ENCODE measurements at places on chromosomes 7 and 10. TPM values are rescaled to one million over a fixed set of nuclear protein-coding genes. Genes with fewer than 3 reads are reported as not detected.

DNA sequence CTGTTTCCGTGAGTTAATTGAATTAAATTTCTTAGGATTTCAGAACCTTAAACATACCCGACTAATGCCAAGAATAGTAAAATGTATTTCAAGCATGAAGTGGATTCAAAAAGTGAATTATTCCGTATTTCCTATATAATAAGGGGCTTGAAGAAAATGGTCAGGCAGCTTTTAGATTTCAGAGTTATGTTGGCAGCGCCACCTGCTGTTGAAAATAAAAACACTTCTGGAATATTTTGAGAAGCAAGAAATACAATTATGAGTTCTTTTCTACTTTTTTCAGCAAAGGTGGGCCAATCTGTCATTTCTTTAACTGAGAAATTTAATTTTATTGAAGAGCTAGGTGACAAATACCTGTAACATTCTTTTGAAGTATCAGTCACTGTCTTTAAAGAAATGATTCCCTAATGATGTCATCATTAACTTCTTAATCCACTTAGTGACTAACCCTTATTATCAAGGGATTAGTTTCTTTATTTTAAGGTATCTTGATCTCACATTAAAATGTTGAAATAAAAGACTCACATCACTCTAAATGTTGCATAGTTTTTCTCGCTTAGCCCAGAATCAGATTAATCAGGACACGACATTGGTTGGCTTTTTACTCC lies 36.6 kb upstream of the AGR3 start:
- no peak overlapping the region for H3K4me3 ChIP-seq
- no peaks in the 10 kb centered on the region for H3K27me3 ChIP-seq
- no peak overlapping the region for H3K27ac ChIP-seq
- no peak for DNase-seq
- no peaks in the 10 kb centered on the region for H3K36me3 ChIP-seq

- no peak overlapping the region for H3K4me3 ChIP-seq
- H3K4me1 ChIP-seq = no peaks in the 10 kb centered on the region
- no peaks in the 10 kb centered on the region for H3K36me3 ChIP-seq
- H3K27me3 ChIP-seq = no peaks in the 10 kb centered on the region
- no peak overlapping the region for H3K27ac ChIP-seq
These were observed 446.1 kb downstream of the GRM8 start for GRCh38 chr7:126806614-126807013.

DNA sequence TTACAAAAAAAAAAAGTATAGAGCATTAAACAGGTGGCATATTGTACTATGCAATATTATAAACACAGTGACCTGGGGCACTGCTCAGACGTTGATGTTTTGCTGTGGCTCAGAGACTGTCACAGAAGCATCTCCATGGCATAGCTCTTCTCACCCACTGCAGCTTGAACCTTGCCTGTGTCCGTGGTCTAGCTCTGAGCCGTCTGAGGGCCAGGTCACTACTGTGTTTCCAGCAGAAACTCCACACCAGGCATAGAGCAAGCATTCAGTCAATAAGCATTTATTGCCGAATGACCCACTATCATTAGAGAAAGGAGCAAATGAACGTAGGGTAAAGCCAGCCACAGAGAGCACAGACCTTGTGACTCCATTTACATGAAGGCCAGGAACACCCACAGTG lies 443.2 kb upstream of the FOXK1 start:
- no peaks in the 10 kb centered on the region for H3K27me3 ChIP-seq
- H3K4me1 ChIP-seq = no peaks in the 10 kb centered on the region
- H3K36me3 ChIP-seq = no peaks in the 10 kb centered on the region
- H3K4me3 ChIP-seq = no peak overlapping the region

- no peak for DNase-seq
- no peaks in the 10 kb centered on the region for H3K4me1 ChIP-seq
- no peaks in the 10 kb centered on the region for H3K27me3 ChIP-seq
- no peaks in the 10 kb centered on the region for H3K36me3 ChIP-seq
These were observed 76.2 kb upstream of the KIF5B start for GRCh38 chr10:32132357-32132946.

GRCh38 chr7:2715341-2716231 lies 27.6 kb downstream of the AMZ1 start:
- no peaks in the 10 kb centered on the region for H3K36me3 ChIP-seq
- H3K4me1 ChIP-seq = peaks cover 3% of the 10 kb centered on the region
- H3K27ac ChIP-seq = no peak overlapping the region
- H3K4me3 ChIP-seq = no peak overlapping the region
- no peaks in the 10 kb centered on the region for H3K27me3 ChIP-seq

GRCh38 chr10:69385454-69386350 lies 31.0 kb downstream of the TACR2 start:
- H3K4me3 ChIP-seq = no peak overlapping the region
- DNase-seq = no peak
- peak overlapping the region; percentile 73 for H3K27ac ChIP-seq

GRCh38 chr10:71965623-71966022 lies 1.4 kb downstream of the CHST3 start:
- no peak for DNase-seq
- H3K4me1 ChIP-seq = peaks cover 17% of the 10 kb centered on the region
- peak overlapping the region; percentile 89 for H3K27ac ChIP-seq
- peak overlapping the region; percentile 81 for H3K4me3 ChIP-seq
- no peaks in the 10 kb centered on the region for H3K27me3 ChIP-seq

DNA sequence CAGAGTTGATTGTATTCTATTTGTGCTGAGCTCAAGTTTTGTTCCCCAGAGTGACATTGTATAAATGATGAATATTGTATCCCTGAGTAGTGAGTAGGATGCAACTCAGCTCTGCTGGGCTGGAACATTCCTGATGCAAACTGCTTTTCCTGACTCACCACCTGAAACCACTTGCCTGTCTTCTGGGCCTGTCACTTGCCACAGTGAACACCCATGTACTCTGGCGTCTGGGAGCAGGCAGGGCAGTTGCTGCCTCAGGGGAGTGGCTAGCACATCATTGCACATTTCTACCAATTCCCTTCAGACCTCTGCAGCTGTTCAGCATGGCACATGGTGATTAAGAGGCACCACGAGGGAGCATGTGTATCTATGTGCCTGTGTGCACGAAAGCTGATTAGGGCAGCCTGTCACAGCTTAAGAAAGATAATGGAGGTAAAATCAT lies 157.3 kb downstream of the SND1 start:
- H3K36me3 ChIP-seq = no peaks in the 10 kb centered on the region
- H3K4me3 ChIP-seq = no peak overlapping the region
- no peak for DNase-seq
- H3K27me3 ChIP-seq = no peaks in the 10 kb centered on the region
- H3K4me1 ChIP-seq = no peaks in the 10 kb centered on the region
- H3K27ac ChIP-seq = no peak overlapping the region

- no peaks in the 10 kb centered on the region for H3K27me3 ChIP-seq
- no peak overlapping the region for H3K4me3 ChIP-seq
- H3K27ac ChIP-seq = no peak overlapping the region
These were observed 93.5 kb downstream of the DYNC1I1 start for GRCh38 chr7:95865716-95866371.

DNA sequence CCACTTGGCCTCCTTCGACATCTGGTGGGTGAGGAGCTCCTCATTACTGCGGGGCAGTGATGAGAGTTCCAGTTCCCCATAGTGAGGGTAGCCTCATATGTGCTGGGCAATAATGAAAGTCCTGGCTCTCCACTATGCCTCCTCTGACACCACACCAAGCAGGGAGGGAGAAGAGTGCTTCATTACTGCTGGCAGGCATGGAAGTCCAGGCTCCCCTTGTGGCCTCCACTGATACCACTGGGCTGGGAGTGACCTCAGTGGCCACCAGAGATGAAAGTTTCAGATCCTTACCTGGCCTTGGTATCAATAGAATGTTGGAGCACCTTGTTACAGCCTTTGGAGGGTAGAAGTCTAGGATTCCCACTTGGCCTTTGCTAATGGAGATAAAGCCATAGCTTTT lies 6.5 kb downstream of the DUS4L start:
- no peaks in the 10 kb centered on the region for H3K27me3 ChIP-seq
- no peak for DNase-seq
- H3K4me1 ChIP-seq = no peaks in the 10 kb centered on the region
- H3K27ac ChIP-seq = no peak overlapping the region

- peak overlapping the region; percentile 29 for H3K4me3 ChIP-seq
- no peak overlapping the region for H3K27ac ChIP-seq
- H3K4me1 ChIP-seq = no peaks in the 10 kb centered on the region
- no peaks in the 10 kb centered on the region for H3K36me3 ChIP-seq
These were observed 50.4 kb upstream of the NFE2L3 start for GRCh38 chr7:26101361-26102151.

DNA sequence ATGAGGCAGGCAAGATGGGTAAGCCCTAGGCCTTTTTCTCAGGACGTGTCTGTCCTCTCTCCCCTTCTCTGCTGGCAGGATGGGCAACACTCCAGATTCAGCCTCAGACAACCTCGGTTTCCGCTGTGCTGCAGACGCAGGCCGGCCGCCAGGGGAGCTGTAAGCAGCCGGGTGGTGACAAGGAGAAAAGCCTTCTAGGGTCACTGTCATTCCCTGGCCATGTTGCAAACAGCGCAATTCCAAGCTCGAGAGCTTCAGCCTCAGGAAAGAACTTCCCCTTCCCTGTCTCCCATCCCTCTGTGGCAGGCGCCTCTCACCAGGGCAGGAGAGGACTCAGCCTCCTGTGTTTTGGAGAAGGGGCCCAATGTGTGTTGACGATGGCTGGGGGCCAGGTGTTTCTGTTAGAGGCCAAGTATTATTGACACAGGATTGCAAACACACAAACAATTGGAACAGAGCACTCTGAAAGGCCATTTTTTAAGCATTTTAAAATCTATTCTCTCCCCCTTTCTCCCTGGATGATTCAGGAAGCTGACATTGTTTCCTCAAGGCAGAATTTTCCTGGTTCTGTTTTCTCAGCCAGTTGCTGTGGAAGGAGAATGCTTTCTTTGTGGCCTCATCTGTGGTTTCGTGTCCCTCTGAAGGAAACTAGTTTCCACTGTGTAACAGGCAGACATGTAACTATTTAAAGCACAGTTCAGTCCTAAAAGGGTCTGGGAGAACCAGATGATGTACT lies 13.1 kb downstream of the PHKG1 start:
- peak; percentile 87 for DNase-seq
- H3K4me3 ChIP-seq = peak overlapping the region; percentile 17
- peak overlapping the region; percentile 92 for H3K27ac ChIP-seq
- no peaks in the 10 kb centered on the region for H3K27me3 ChIP-seq

- H3K4me1 ChIP-seq = no peaks in the 10 kb centered on the region
- H3K36me3 ChIP-seq = peaks cover 5% of the 10 kb centered on the region
- no peak for DNase-seq
- H3K4me3 ChIP-seq = no peak overlapping the region
- H3K27me3 ChIP-seq = no peaks in the 10 kb centered on the region
- H3K27ac ChIP-seq = no peak overlapping the region
These were observed 9.6 kb downstream of the SMC3 start for GRCh38 chr10:110577056-110577455.

- H3K4me3 ChIP-seq = no peak overlapping the region
- no peaks in the 10 kb centered on the region for H3K27me3 ChIP-seq
- DNase-seq = no peak
- H3K36me3 ChIP-seq = no peaks in the 10 kb centered on the region
These were observed 9.2 kb upstream of the SFRP5 start for GRCh38 chr10:97780841-97781617.

- H3K4me3 ChIP-seq = no peak overlapping the region
- H3K4me1 ChIP-seq = no peaks in the 10 kb centered on the region
- no peaks in the 10 kb centered on the region for H3K27me3 ChIP-seq
These were observed 7.4 kb downstream of the HNRNPF start for GRCh38 chr10:43401627-43402026.

DNA sequence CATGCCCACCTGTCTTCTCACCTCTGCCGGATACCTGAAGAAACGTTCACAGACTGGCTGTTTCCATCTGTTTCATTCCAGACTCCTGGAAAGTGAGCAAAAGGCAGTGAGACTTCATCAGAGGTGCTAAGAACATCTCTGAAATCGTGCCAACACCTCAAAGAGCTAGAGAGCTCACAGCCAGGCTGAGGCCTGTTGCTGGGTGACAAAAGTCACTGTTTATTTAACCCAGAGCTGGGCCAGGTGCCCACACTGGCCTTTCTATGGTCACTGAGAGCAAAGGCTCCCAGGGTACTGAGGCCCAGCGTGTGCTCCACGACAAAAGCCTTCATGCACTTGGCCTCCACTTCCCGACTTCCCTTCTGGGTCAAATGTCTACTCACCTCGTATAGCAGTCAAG lies 3.7 kb upstream of the NANOS1 start:
- peaks cover 21% of the 10 kb centered on the region for H3K4me1 ChIP-seq
- DNase-seq = no peak
- no peak overlapping the region for H3K4me3 ChIP-seq
- H3K27ac ChIP-seq = peak overlapping the region; percentile 93
- H3K27me3 ChIP-seq = no peaks in the 10 kb centered on the region
- H3K36me3 ChIP-seq = no peaks in the 10 kb centered on the region

- no peak overlapping the region for H3K4me3 ChIP-seq
- H3K4me1 ChIP-seq = no peaks in the 10 kb centered on the region
These were observed 309.8 kb downstream of the PARD3 start for GRCh38 chr10:34505338-34505737.

- H3K4me3 ChIP-seq = no peak overlapping the region
- H3K36me3 ChIP-seq = no peaks in the 10 kb centered on the region
- DNase-seq = no peak
These were observed 111.3 kb downstream of the ITGB8 start for GRCh38 chr7:20441991-20442441.

DNA sequence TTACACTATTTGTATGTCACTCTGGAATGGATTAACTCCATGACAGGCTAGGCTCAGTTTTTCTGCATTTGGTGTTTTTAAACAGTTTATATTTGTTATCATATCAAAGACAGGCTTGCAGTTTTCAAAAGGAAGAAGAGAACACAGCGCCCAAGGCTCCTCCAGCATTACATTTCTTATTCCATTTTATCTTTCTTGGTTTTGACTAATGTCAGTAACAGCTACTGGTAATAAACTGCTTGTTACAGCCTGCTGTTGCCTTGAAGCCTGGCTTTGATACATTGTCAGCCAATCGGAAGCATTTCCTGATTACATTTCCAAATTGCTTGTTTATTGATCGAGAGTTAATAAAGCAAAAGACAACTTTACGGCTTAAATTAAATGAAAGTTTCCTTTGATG lies 166.0 kb upstream of the MDFIC start:
- H3K36me3 ChIP-seq = no peaks in the 10 kb centered on the region
- DNase-seq = no peak
- H3K4me1 ChIP-seq = no peaks in the 10 kb centered on the region
- no peak overlapping the region for H3K4me3 ChIP-seq
- H3K27me3 ChIP-seq = no peaks in the 10 kb centered on the region
- H3K27ac ChIP-seq = no peak overlapping the region

- DNase-seq = no peak
- H3K27me3 ChIP-seq = peaks cover 7% of the 10 kb centered on the region
- no peak overlapping the region for H3K27ac ChIP-seq
- no peaks in the 10 kb centered on the region for H3K36me3 ChIP-seq
- H3K4me3 ChIP-seq = no peak overlapping the region
These were observed 126.2 kb downstream of the SORCS3 start for GRCh38 chr10:104767282-104767681.

DNA sequence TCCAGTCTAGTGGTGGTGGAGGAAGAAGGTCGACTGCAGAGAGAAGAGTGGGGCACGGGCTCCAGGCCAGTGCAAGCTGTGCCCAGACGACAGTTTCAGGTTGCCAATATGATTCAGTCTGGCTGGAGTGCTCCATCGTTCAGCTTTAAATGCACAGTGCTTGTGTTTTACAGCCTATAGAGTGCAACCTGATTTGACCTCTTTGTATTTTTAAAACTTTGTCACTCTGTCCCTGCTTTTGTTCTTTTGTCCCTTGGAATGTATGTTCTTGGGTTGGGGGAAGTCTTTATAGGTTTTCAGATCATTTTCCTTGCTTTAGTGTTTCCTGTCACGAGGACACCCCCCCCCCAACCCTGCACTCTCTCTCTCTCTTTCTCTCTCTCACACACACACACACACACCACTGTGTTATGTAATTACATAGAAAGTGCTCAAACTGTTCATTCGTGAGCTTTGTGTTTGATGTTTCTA lies 198.0 kb downstream of the CAMK1D start:
- H3K4me3 ChIP-seq = no peak overlapping the region
- H3K27ac ChIP-seq = no peak overlapping the region
- no peaks in the 10 kb centered on the region for H3K27me3 ChIP-seq

NKX1-2 gene
- total RNA-seq = 0.73 TPM

OR6B1 gene
- total RNA-seq = not detected

EXOC6 gene
- 16.1 TPM for total RNA-seq

RASA4B gene
- total RNA-seq = 7.2 TPM

AOC1 gene
- not detected for total RNA-seq

Data from breast epithelium (tissue), 4 donors.